ENCODE measurements at places on chromosomes 6 and 20. TPM values are rescaled to one million over a fixed set of nuclear protein-coding genes. Genes with fewer than 3 reads are reported as not detected.

TBC1D22B gene
- 6.0 TPM for total RNA-seq

BNIP5 gene
- total RNA-seq: 0.04 TPM

TULP1 gene
- total RNA-seq: not detected

CCN5 gene
- total RNA-seq: 34.3 TPM

COX4I2 gene
- not detected for total RNA-seq

IP6K3 gene
- total RNA-seq: 2.0 TPM

CSTF1 gene
- 37.5 TPM for total RNA-seq

HECA gene
- 2.0 TPM for total RNA-seq

TMEM151B gene
- total RNA-seq: 0.06 TPM

HDGFL1 gene
- total RNA-seq: not detected

GPR6 gene
- not detected for total RNA-seq

PAQR8 gene
- total RNA-seq: 1.3 TPM

RALY gene
- total RNA-seq: 150 TPM

COL21A1 gene
- 0.56 TPM for total RNA-seq

KCNQ2 gene
- 0.61 TPM for total RNA-seq

OLIG3 gene
- not detected for total RNA-seq

RAB32 gene
- total RNA-seq: 34.6 TPM

NTSR1 gene
- 0.07 TPM for total RNA-seq

ECT2L gene
- not detected for total RNA-seq

NKX2-2 gene
- not detected for total RNA-seq

PRL gene
- total RNA-seq: not detected

FNDC11 gene
- total RNA-seq: 0.14 TPM

IFNGR1 gene
- 47.7 TPM for total RNA-seq

SLC17A1 gene
- total RNA-seq: not detected

Data from A549 treated with dexamethasone at 1 μM for 4 hours (cell line).